ENCODE measurements at places on chromosomes 3 and 15.

DNA sequence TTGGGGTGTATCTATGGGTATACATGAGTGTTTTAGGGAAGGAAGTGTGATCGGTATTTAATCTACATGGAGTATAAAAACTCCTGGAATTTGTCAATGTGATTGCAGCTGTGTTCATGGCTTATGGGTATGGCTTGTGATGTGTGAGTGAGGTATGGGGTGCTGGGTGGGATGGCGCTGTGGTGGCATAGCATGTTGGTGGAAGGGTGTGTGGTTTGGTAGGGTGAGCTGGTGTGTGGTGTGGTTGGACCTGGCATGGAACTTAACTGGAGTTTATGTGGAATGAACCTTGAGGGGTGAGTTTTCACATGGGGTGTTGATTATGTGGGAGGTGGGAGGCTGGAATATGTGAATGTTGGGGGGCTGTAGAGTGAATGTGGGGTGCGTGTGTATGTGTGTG, 492 bp upstream of the MOBP start:
- H3K36me3 ChIP-seq: no peaks in the 10 kb centered on the region
- H3K4me1 ChIP-seq: no peaks in the 10 kb centered on the region
- no peaks in the 10 kb centered on the region for H3K27me3 ChIP-seq
- H3K27ac ChIP-seq: no peak overlapping the region

DNA sequence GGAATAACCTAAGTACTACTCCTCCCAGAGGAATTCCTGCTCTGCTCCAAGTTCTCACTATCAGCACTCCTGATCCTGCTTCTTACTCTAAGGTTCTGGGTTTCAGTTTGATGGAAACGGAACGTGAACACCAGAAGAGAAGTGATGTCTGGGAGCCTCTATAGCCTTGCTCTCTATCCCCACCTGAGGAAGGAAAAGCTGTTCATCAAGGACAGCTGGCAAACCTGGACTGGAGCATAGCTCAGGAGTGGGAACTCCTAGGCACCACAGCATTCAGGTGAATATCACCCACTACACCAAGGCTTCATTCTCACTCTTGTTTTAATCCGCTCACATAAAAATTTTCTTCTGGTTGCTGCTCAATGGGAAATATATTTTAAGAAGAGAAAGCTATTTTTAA, 13.0 kb upstream of the CADPS start:
- no peaks in the 10 kb centered on the region for H3K36me3 ChIP-seq
- DNase-seq: no peak
- no peaks in the 10 kb centered on the region for H3K4me1 ChIP-seq
- no peak overlapping the region for H3K27ac ChIP-seq
- no peak overlapping the region for H3K4me3 ChIP-seq
- no peaks in the 10 kb centered on the region for H3K27me3 ChIP-seq

- no peak overlapping the region for H3K27ac ChIP-seq
- H3K36me3 ChIP-seq: no peaks in the 10 kb centered on the region
- H3K4me1 ChIP-seq: no peaks in the 10 kb centered on the region
These were observed 33.2 kb downstream of the ARNT2 start for GRCh38 chr15:80437334-80437891.

- no peaks in the 10 kb centered on the region for H3K36me3 ChIP-seq
- H3K27ac ChIP-seq: no peak overlapping the region
- peak; percentile 38 for DNase-seq
- no peaks in the 10 kb centered on the region for H3K27me3 ChIP-seq
- H3K4me3 ChIP-seq: no peak overlapping the region
These were observed 8.3 kb upstream of the EPHA3 start for GRCh38 chr3:89098964-89099585.
